ENCODE measurements at places on chromosomes 2 and 18. TPM values are rescaled to one million over a fixed set of nuclear protein-coding genes. Genes with fewer than 3 reads are reported as not detected.

The ANKRD30B gene
- not detected for total RNA-seq

The LRRC30 gene
- total RNA-seq = not detected

The PFN4 gene
- 0.28 TPM for total RNA-seq

The EVA1A gene
- total RNA-seq = 89.2 TPM

The REG3G gene
- not detected for total RNA-seq

The FSIP2 gene
- under 0.01 TPM for total RNA-seq

The VWA3B gene
- not detected for total RNA-seq

The CROCC2 gene
- not detected for total RNA-seq

The GREB1 gene
- not detected for total RNA-seq

The CDH7 gene
- not detected for total RNA-seq

The CFAP65 gene
- not detected for total RNA-seq

The SLC9A4 gene
- total RNA-seq = not detected

The RAD51AP2 gene
- not detected for total RNA-seq

The RGPD4 gene
- total RNA-seq = not detected

The PGAP1 gene
- total RNA-seq = 6.7 TPM
